GOT3 (cell line): ENCODE measurements at places on chromosomes 7 and 10.

- DNase-seq = no peak
These were observed 54.5 kb downstream of the SCRN1 start for GRCh38 chr7:29935111-29935510.

GRCh38 chr7:77855371-77856083 lies 57.0 kb downstream of the PHTF2 start:
- DNase-seq = no peak

DNA sequence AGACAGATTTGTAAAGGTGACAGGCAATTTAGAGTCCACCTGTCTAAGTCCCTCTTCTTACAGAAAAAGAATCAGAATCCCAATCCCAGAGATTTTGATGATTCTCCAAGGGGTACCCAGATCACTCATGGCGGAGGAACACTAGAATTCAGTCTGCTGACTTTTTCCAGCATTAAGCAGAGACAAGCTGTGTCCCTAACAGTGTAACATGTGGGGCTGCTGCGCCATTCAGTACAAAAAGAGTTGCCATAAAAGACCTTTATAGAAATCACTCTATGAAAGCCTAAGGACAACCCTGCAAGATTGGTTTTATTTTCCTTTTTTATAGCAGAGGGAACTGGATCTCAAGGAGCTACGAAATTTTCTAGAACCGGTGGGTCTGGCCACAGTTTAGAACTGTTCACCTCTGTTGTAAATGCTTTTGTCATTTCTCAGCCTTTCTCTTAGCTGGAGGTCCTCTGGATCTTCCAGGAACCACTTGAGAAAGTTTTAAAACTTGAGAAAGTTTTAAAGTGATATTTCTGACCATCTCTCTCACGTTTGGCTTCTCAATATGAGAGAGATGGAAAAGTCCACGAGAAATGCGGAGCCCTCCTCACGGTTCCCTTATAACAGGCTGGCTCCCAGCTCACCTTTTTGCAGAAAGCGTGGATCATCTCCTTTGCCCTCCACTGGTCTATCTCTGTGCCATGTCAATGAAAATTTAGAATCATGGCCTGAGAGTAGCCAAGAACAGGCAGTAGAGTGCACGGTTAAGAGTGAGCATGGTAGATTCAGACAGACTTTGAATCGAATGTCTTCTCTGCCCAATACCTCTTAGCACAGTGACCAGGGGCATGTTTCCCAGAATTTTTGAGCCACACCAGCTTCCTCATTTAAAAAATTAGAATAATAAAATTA lies 826 bp downstream of the GIMAP7 start:
- no peak for DNase-seq

GRCh38 chr10:74827694-74828093 lies 1.3 kb downstream of the KAT6B start:
- DNase-seq = no peak

- no peak for DNase-seq
These were observed 139.9 kb downstream of the CXCL12 start for GRCh38 chr10:44244745-44245600.

- no peak for DNase-seq
These were observed 28.0 kb upstream of the ARHGAP21 start for GRCh38 chr10:24751716-24752115.

DNA sequence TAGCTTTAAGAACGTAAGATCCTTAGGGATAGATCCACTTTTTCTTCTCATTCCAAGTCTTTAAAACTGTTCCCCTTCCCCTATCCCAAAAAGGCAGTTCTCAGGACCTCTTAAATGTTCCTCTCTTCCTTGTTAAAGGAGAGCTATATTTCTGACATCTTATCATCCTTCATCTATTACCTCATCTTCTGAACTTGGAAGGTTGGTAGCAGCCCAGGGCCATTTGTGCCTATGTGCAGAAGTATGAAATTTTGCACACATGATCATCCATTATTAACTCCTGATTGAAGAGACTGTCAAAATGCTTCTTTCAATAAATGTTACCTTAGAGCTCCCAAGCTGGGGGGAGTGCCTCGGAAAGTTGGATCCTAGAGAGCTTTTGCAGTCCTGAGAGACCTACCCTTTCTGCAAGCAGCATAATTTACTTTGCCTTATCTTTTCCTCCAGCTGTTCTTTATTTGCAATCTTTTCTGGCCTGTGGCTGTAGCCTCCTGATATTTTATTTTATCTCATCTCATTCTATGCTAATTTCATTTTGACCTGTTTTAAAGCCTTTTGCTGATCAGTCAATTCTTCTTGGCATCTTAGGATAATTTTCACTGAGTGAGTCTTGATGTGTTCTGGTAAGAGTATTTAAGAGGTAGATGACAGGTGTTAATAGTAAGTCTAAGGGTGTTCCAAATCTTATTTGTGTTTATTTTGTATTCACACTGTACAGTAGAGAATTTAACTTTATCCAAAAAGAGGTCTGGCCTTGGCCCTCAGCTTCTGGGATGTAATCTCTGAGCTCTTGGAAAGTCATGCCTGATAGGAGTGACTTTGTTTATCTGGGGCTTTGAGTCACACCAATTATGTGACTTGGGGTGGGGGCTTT lies 135.0 kb upstream of the PDLIM1 start:
- no peak for DNase-seq
